ENCODE measurements at places on chromosomes 5 and 9.

GRCh38 chr9:77475641-77476473, 172.3 kb downstream of the GNA14 start:
- DNase-seq, result no peak

DNA sequence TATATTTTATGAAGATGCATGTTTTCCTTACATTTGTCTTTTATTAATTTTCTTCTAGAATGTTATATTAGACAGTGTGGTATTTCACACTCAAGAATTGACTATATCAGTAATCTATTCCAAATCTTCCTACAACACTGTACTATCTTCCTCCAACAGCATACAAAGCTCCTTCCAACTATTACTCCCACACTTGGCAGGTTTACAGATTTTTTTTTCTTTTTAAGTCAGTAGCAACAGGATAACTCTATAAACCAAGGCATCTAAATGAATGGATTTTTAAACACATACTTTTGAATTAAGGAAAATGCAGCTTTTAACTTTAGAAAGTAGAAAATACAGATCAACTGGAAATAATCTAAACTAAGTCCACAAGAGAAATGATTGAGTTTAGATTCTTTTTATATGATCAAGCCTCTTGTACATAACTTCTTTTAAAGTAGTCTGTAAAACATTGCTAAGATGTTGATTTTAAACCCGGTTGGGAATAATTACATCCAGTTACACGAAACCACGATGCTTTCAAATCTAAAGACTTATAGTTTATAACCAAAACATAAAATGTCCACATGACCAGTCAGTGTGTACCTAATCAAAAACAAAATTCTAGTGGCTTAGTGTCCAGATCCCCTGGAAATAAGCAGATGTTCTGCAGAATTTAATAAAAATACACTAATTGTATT, 281.6 kb downstream of the ADAMTS6 start:
- no peak for DNase-seq

- no peak for DNase-seq
Observed at GRCh38 chr5:157864067-157864466, 5.1 kb upstream of the CLINT1 start.

DNA sequence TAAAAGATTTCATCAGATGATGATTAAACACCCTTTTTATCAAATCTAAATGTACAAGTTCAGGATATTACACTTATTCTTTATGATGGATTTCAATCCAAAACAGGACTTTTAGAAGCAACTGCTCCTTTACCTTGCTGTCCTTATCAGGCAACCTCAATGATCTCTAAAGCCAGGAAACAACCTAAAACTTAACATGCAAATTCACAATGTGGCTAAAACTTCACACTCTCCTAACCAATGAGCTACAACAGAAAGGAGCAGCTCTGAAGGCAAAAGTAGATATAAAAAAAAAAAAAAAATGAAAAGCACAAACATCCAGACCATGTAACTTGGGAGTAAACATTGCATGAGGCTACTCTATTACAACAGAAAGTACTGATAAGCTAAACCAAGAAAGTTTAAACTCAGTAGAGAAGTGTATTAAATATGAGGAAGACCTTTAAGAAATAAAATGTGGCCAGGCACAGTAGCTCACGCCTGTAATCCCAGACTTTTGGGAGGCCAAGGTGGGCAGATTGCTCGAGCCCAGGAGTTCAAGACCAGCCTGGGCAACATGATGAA, 22.9 kb downstream of the SLC25A51 start:
- DNase-seq, result no peak

- DNase-seq, result no peak
Observed at GRCh38 chr5:6356578-6357164, 21.7 kb downstream of the MED10 start.

All from C1 segment of cervical spinal cord (tissue), 14 donors.